ENCODE measurements at places on chromosomes 7 and 10. TPM values are rescaled to one million over a fixed set of nuclear protein-coding genes. Genes with fewer than 3 reads are reported as not detected.

The DKK1 gene
- 170 TPM for total RNA-seq

The C7orf57 gene
- total RNA-seq: not detected

The TFR2 gene
- total RNA-seq: 0.87 TPM

The HOXA1 gene
- 2.7 TPM for total RNA-seq

The FAM13C gene
- 5.9 TPM for total RNA-seq

The NPFFR1 gene
- total RNA-seq: not detected

The FAM180A gene
- 0.27 TPM for total RNA-seq

The SLC39A12 gene
- total RNA-seq: not detected

GRCh38 chr7:70829221-70830059 is 302.5 kb upstream of the GALNT17 start:
- peaks cover 14% of the 10 kb centered on the region for H3K4me1 ChIP-seq
- peaks cover 18% of the 10 kb centered on the region for H3K27me3 ChIP-seq
- peak overlapping the region; percentile 57 for H3K4me3 ChIP-seq
- no peak overlapping the region for H3K27ac ChIP-seq
- DNase-seq: no peak

DNA sequence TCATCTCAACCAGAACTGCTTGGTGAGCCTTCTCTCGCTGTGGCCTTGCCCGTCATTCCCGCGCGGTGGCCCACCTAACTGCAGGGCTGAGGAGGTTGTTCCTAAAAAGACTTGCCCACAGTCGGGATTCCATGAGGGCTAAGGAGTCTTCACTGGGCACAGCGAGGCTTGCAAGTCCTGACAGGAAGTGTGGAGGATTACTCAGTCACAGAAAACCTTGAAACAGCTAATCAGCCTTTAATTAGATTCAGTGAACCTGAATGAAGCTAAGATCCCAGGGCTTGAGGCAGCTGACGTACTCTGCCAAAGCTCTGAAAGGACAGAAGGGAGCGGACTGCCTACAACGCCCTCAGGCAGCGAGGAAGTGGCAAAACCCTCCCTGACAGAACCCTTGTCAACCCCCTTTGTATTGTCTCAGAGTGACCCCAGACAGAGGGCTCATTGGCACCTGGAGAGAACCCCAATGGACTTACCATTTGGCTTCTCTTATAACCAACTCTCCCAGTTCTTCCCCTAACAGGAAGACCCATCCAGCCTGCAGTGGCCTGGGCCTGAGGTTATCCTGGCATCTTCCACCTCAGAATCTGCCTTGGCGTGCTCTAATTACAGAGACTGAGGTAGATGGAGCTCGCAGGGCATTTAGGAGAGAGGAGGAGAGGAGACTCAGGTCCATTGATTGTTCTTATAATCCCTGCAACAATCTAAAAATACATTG is 2.5 kb upstream of the LAMB4 start:
- no peak overlapping the region for H3K27ac ChIP-seq
- H3K36me3 ChIP-seq: no peaks in the 10 kb centered on the region
- no peaks in the 10 kb centered on the region for H3K27me3 ChIP-seq
- H3K4me1 ChIP-seq: peaks cover 26% of the 10 kb centered on the region
- H3K4me3 ChIP-seq: no peak overlapping the region
- DNase-seq: no peak

DNA sequence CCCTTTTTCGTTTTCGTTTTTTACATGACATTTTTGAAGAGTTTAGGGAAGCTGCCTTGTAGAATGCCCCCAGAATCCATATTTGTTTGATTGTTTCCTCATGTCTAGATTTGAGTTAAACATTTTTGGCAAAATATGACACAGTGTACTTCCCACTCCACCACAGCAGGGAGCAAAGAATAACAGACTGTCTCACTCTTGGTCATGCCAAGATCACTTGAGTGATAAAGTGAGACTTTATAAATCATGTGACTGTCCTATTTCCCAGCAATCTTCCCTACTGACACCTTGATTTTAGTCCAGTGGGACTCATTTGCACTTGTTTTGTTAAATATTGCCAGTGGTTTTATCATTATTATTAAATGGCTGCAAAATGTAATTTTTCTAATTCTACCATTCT is 44.4 kb upstream of the USP6NL start:
- peak overlapping the region; percentile 15 for H3K27ac ChIP-seq
- no peak overlapping the region for H3K4me3 ChIP-seq
- DNase-seq: no peak
- peaks cover 8% of the 10 kb centered on the region for H3K4me1 ChIP-seq

DNA sequence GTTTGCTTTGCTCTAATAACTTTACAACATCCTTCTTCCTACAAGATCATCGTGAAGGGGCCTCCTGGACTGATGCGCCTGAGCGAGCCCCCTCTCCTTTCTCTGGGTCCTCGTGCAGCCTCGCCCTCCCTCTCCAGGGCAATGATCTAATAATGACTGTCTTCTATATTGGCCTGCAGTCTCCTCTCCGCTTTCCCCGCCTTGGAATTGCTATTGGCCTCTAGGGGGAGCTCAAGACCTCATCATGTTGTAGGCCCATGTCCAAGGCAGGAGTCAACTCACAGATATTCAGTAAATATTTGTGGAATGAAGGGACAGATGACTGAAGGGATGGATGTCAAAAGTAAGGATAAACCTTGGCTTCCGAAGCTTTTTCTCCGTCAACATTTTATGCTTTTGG is 1180.3 kb downstream of the TYW1 start:
- H3K4me3 ChIP-seq: no peak overlapping the region
- no peak overlapping the region for H3K27ac ChIP-seq
- H3K4me1 ChIP-seq: no peaks in the 10 kb centered on the region

DNA sequence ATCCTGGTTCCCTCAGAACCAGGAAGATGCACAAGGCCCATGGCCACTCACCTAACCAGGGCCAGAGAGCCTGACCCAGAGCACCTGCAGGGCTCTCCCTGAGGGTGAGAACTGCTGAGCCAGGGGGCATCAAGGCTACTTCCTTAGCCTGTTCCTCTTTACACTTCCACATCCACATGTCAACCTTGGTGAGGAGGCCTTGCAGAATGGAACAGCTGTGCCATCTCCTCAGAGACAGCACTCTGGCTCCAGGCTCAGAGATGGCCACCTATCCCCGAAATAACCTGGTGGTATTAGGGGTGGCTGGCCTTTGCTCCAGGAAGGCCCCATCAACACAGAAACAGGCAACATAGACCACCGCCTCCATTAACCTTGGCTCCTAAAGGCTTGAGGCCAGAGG is 473.0 kb downstream of the RPS24 start:
- H3K4me1 ChIP-seq: peaks cover 9% of the 10 kb centered on the region
- H3K36me3 ChIP-seq: no peaks in the 10 kb centered on the region
- no peak for DNase-seq
- H3K27ac ChIP-seq: no peak overlapping the region
- no peak overlapping the region for H3K4me3 ChIP-seq

GRCh38 chr7:41742401-41743020 is 39.6 kb upstream of the INHBA start:
- H3K36me3 ChIP-seq: no peaks in the 10 kb centered on the region
- H3K4me1 ChIP-seq: peaks cover 25% of the 10 kb centered on the region
- no peaks in the 10 kb centered on the region for H3K27me3 ChIP-seq
- H3K27ac ChIP-seq: no peak overlapping the region
- no peak overlapping the region for H3K4me3 ChIP-seq
- no peak for DNase-seq

- no peaks in the 10 kb centered on the region for H3K27me3 ChIP-seq
- H3K36me3 ChIP-seq: no peaks in the 10 kb centered on the region
- H3K27ac ChIP-seq: no peak overlapping the region
- H3K4me1 ChIP-seq: peaks cover 22% of the 10 kb centered on the region
- H3K4me3 ChIP-seq: no peak overlapping the region
Observed at GRCh38 chr10:34773636-34774630, 41.2 kb downstream of the PARD3 start.

- H3K36me3 ChIP-seq: no peaks in the 10 kb centered on the region
- H3K27ac ChIP-seq: no peak overlapping the region
- H3K27me3 ChIP-seq: no peaks in the 10 kb centered on the region
- H3K4me3 ChIP-seq: no peak overlapping the region
- H3K4me1 ChIP-seq: peaks cover 35% of the 10 kb centered on the region
- no peak for DNase-seq
Observed at GRCh38 chr7:127882313-127882920, 148.8 kb downstream of the LRRC4 start.

DNA sequence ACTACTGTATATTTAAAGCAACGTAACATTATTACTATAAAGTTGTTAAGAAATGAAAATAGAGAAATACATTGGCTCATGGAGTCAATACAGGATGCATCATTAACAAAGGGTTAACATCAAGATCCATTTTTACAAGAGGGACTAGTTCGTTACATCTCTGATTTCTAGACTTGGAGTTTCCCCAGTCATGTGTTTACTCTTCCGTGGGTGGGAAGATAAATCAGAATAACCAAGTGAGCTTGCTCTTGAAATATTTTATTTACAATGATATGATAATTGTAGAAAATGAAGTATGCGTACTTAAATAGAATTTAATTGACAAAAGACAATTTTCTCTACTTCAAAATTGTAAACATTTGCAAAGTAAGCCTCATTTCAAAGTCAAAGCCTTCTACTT is 1.0 kb upstream of the PRKAR2B start:
- H3K4me3 ChIP-seq: no peak overlapping the region
- H3K4me1 ChIP-seq: peaks cover 14% of the 10 kb centered on the region
- H3K36me3 ChIP-seq: no peaks in the 10 kb centered on the region
- no peak for DNase-seq

DNA sequence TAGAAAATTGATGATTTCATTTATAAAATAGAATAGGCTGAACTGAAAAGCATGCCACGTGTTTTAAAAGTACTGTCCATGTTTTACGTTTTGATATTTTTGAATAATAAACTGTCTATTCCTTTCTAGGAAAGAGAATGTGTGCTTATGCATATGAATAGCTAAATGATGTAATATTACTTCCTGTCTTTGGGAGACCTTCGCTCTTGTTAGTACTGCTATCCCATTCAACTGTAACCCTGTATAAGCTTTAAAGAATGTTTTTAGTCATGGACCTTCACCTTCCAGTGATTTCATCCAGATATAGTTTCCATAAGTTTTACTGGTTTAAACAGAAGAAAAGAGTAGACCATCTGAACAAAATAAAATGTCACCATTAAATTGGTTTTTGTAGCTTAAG is 274.4 kb upstream of the SEMA3A start:
- no peak overlapping the region for H3K4me3 ChIP-seq
- no peaks in the 10 kb centered on the region for H3K36me3 ChIP-seq
- no peaks in the 10 kb centered on the region for H3K27me3 ChIP-seq
- no peak overlapping the region for H3K27ac ChIP-seq
- peaks cover 4% of the 10 kb centered on the region for H3K4me1 ChIP-seq

- H3K4me1 ChIP-seq: peaks cover 45% of the 10 kb centered on the region
- H3K27me3 ChIP-seq: no peaks in the 10 kb centered on the region
- no peak for DNase-seq
- H3K27ac ChIP-seq: peak overlapping the region; percentile 38
Observed at GRCh38 chr7:46139079-46139478, 218.0 kb upstream of the IGFBP3 start.

DNA sequence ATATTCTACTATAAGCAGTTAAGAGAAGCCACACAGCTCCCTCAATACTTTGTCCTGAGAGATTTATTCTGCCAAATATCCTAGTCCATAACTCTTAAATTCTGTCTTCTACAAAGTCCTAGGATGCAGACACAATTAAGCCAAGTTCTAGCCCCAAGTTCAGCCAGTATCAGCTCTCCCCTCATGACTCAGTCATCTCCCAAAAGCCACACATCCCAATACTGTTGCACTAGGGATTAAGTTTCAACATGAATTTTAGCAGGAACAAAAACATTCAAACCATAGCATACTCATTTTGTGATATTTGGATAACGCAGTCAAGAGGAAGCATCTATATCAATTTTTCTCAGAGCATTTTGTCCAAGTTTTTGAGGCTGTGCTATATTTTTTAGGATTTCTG is 277.4 kb downstream of the FZD1 start:
- peaks cover 14% of the 10 kb centered on the region for H3K4me1 ChIP-seq
- no peaks in the 10 kb centered on the region for H3K36me3 ChIP-seq
- no peak for DNase-seq
- H3K27me3 ChIP-seq: no peaks in the 10 kb centered on the region

DNA sequence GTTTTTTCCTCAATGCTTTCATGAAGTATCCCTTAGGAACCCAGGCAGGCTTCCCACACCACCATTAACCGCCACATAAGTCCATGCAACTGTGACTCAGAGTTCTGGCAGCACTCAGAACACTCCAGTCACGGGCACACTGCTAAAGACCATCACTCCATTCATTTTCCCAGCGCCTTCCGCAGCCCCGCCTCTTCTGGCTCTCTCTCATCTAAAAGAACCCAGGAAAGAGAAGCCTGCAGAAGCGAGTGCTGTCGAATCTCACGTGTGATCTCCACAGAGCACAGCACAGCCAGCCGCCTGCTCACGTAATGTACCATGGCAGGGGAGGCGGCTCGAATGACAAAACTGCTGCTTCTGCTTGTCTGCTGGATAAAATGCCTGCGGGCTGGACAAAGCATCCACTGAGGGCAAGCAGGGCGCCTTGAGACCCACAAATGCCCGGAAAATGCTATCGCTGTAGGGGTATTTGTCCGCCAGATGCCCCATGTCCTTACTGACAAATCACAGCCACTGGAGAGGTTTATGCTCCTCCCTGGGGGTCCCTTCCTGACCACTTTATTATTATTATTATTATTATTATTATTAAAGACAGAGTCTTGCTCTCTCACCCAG is 1.8 kb downstream of the PSMG3 start:
- H3K4me1 ChIP-seq: peaks cover 69% of the 10 kb centered on the region
- H3K36me3 ChIP-seq: peaks cover 7% of the 10 kb centered on the region
- no peaks in the 10 kb centered on the region for H3K27me3 ChIP-seq
- peak overlapping the region; percentile 77 for H3K4me3 ChIP-seq

DNA sequence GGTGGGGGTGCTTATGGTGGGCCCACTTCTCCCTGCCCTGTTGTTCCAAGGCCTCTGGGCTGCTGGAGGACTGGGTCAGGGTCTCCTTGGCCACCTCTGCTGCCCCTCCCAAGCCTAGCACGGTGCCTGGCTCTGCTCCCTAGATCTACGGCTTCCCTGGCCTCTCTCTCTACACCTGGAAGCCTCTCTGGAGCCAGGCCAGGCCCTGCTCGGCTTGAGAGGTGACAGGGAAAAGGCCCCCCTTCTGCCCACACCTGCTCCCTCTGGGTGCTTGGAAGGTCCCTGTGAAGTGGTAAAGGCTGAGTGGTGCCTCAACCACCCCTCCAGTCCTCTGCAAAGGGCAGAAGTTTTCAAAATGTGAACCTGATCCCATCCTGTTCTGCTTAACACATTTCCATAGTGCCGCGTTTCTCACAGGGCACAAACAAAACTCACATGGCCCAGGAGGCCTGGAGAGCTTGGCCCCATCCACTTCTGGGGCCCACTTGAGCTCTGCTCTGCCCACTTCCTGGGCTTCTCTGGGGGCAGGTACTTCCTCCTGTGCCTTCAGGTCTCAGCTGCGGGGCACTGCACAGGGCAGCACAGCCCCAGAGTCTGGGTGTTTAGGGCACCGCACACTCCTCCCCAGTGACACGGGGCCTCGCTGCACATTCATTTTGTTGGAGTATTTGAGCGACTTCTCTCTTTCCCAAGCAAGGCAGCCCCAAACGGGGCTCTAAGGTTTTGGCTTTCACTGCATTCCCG is 169.9 kb downstream of the PIP4K2A start:
- H3K27ac ChIP-seq: no peak overlapping the region
- no peaks in the 10 kb centered on the region for H3K4me1 ChIP-seq
- H3K4me3 ChIP-seq: no peak overlapping the region
- no peak for DNase-seq

- no peak for DNase-seq
- H3K27ac ChIP-seq: no peak overlapping the region
- H3K4me3 ChIP-seq: no peak overlapping the region
Observed at GRCh38 chr7:111483078-111483477, 79.2 kb downstream of the IMMP2L start.

Data from chondrocyte (in vitro differentiated cells).